ENCODE measurements at places on chromosomes 5 and 9.

DNA sequence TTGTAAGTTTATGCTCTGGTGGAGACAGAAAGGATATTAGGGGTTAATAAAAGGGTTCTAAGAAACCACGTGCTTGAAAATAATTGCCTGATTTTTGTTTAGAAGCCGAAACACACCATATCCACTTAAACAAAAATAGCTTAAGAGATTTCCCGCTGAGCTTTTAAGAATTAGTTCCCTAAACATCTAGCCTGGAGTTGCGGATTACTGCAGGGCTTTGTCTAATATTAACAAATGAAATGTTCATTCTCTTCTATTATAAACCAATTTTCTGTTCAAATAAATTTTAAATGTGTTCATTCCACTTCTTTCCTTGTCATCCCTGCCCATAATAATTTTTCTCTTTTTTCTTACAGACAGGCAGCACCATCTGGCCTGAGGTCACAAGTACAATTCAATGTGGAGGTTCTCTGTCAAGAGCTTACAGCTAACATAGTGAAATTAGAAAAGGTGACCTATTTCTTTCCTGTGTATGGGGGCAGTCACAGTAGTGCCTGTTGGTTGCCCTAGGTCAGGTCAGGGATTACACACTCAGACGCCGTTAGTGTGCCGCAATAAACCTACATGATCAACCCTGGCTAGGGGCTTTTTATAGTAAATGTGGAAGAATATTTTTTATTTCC is 65.3 kb downstream of the GRAMD2B start:
- no peak for DNase-seq

- DNase-seq, result no peak
These were observed 107.7 kb downstream of the PDE4D start for GRCh38 chr5:59785676-59786333.

- no peak for DNase-seq
These were observed 2.0 kb upstream of the CAVIN4 start for GRCh38 chr9:100575765-100576386.

DNA sequence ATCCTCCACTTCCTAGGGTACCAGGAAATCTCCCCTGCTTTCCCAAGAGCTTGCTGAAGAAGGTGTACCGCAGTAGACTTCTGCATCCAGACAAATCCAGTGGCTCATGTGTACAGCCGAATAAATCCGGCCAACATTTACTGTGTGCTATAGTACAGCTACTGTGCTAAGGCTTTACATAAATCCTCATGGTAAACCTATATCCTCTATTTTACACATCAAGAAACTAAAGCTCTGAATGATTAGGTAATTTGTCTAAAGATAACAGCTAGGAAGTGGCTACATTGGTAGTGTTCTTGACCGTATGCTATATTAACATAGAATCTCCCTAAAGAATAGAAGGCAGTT is 511 bp upstream of the WDR41 start:
- no peak for DNase-seq

GRCh38 chr9:4689687-4690104 is 10.3 kb downstream of the CDC37L1 start:
- DNase-seq, result no peak

GRCh38 chr5:37915097-37915736 is 75.4 kb upstream of the GDNF start:
- DNase-seq, result no peak

GRCh38 chr5:140042643-140043507 is at the start of gene NRG2:
Gene NRG2 (minus strand): TSS chr5:140043299.
- DNase-seq, result peak; percentile 48

- no peak for DNase-seq
These were observed 38.9 kb downstream of the SLC9A3 start for GRCh38 chr5:485113-485945.

- DNase-seq, result no peak
These were observed 243.4 kb upstream of the RAI14 start for GRCh38 chr5:34412736-34413135.

GRCh38 chr5:16391858-16392649 is 73.5 kb downstream of the ZNF622 start:
- DNase-seq, result no peak
